CD8-positive, alpha-beta memory T cell (primary cell): ENCODE measurements at places on chromosomes 4 and X. TPM values are rescaled to one million over a fixed set of nuclear protein-coding genes. Genes with fewer than 3 reads are reported as not detected.

Gene MTNR1A
- total RNA-seq: not detected

Gene RHOXF1
- not detected for total RNA-seq

Gene FAT4
- total RNA-seq: 0.02 TPM

Gene SHISA3
- total RNA-seq: not detected

Gene CWH43
- total RNA-seq: not detected

GRCh38 chr4:88041626-88042025 lies 34.2 kb downstream of the PKD2 start:
- no peak for DNase-seq

DNA sequence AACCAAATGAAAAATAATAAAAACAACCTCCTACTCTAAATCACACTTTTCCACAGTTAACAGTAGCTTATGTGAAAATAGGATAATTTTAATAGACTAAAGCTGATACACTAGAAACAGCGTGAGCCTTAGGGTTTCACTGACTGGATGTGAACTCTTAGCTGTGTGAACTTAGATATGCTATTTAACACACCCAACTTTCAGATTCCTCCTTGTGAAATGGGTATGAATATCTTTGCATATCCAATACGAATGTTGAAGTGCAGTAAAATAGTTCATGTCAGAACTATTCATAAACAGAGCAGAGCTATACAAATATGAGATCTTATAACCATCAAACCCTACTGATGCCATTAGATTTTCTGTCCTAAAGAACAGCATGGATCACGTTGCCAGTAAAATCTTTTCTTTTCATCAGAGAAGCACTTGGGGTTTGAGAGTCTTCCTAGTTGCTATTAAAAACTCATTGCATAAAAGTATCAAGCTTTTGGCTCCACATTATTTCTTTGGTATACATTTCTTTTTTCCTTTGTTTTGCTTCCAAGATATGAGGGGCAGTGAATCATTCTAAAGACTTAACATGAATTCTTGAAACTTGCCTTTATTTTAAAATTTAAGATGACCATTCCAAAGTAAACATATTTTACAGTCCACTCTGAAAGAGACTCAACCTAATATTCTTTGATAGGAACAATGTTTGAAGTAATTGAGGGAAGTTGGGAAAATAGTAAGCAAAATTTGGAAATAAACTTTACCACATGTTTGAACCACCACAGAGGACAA lies 102.4 kb downstream of the CPE start:
- DNase-seq: no peak

DNA sequence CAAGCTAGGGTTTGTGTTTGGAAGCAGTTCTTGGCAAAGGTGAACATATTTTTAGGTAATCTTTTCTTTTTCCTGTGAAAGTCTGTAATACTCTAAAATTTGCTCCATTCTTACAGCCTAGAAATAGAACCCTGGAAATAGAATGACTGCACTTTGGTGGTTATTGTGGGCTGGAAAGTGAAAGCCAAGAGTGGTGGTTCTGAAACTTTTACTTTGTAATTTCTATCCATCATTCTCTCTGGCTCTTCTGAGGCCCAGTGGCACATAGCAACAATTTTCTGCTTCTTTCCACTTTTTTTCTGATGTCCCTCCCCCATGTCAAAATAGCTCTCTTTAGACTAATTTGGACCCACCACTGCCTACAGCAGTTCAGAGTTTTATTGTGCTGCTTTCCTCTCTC lies 300.4 kb upstream of the RPS6KA3 start:
- no peak for DNase-seq

- no peak for DNase-seq
These were observed 158.3 kb downstream of the SPCS3 start for GRCh38 chr4:176478076-176478475.

- no peak for DNase-seq
These were observed 55.6 kb downstream of the HAUS3 start for GRCh38 chr4:2186133-2186864.

DNA sequence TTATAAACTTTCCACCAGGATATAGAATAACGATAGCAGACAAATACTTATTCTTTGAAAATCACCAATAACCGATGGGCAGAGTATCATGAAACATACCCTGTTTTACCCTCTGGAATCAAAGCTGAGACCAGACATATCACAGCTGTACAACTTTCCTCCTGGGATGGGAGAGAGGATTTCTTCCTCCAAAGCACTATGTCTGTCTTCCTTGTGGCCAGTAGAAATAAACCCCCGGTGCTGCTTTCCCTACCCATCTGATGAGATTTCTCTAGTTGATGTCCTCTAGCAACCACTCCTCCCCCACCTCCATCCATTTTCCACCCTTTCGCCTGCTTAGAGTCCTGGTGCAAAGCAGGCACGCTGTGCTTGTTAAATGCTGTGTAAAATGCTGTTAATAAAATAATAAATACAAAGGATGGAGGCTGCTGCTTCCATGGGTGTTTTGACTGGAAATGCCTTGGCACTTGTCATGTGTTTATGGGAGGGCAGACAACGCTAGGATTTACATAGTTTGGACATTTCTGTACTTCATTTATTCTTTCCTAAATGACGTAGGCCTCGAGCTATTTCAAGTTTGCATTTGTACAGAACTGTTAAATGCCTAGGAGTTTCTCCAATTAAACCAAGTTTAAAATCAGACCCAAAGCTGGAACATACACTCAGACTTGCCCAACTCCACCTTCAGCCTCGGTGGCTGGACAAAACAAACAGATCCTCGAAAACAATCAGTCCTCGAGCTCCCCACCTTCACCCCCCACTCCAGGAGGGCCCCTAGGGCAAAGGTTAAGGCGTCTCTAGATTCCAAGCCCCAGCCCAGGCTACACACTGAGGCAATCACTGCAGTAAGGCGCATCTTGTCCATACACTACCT lies 10.1 kb downstream of the BCOR start:
- DNase-seq: no peak

- DNase-seq: no peak
These were observed 1295.8 kb upstream of the TENM3 start for GRCh38 chr4:180947425-180947824.

- no peak for DNase-seq
These were observed 331.5 kb downstream of the NKX6-1 start for GRCh38 chr4:84167564-84167963.

DNA sequence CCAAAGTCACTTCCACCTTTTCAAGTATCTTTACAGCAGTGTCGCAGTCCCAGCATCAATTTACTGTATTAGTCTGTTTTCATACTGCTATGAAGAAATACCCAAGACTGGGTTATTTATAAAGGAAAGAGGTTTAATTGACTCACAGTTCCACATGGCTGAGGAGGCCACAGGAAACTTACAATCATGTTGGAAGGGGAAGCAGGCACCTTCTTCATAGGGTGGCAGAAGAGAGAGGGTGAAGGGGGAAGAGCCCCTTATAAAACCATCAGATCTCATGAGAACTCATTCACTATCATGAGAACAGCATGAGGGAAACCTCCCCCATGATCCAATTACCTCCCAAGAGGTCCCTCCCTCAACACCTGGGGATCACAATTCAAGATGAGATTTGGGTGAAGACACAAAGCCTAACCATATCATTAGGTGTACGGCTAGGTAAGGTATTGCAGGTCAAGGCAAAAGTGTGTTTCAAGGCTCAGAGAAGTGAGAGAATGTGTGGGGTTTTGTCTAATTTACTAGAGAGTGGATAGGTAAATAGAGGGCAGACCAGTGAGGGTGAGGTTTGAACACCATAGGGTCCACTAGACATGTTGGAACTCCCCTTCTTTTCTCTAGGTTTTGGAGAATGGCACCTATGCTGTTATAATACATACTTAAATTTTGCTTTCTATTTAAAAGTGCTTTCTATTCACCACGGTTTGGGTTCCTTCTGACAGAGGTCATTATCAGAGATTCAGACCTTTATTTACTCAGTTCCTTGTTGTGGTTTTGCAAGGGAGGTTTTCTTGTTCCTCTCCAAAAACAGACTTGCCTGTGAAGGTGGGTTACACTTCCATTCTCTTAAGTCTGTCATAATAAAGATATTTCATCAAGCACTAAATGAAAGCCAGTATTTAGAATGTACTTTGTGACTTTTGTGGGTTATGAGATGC lies 186.6 kb downstream of the CPEB2 start:
- DNase-seq: no peak

- no peak for DNase-seq
These were observed 35.5 kb downstream of the OFD1 start for GRCh38 chrX:13770013-13770535.

DNA sequence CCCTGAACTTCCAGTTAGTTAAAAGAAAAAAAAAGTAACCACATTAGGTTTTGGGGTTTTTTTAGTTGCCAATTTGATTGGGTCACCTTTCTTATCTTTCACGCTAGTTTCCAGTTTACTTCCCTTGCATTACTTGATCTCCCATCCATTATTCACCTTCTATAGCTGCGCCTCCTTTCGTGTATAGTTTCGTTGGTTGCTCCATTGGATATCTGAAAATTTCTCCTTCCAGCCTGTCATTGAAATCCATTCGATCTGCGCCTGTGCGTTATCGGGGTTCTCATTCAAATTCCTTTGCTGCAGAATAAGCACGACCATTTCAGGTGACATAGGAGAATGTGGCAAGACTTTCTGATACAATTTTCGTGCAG lies 764 bp downstream of the TRAPPC11 start:
- no peak for DNase-seq

DNA sequence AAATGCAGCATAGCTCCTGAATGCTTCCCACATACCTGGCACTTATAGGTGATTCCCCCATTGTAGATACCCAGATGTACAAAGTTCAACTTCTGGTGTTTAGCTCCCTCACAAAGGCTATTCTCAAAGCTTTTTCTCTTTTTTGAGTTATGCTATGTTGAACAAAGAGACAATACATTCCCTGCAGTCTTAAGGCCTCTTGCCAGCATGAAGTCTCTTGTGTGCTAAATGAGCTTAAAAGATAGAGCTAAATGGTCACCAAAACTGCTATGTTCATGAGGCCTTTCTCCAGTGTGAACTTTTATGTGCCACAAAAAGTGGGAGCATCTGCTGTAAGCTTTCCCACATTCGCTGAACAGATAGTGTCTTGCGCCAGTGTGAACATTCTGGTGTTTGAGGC lies 111.2 kb upstream of the TMEM47 start:
- DNase-seq: no peak

DNA sequence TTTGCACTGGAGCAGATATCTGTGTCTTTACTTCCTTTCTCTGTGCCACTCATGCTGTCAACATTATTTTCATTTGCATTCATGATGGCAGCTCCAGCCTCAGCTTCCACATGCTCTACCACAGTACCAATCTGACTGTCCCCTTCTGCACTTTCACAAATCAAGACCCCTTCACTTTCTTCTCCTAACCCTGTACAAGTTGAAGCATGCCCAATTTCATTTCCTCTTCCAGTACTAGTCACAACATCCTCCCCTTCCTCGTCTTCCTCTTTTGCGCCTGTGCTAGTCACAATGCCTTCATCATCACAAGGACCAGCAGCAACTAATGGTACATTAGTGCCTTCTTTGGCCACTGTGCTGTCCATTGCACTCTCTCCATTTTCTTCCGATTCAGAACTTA lies 26.5 kb downstream of the BOD1L1 start:
- no peak for DNase-seq

DNA sequence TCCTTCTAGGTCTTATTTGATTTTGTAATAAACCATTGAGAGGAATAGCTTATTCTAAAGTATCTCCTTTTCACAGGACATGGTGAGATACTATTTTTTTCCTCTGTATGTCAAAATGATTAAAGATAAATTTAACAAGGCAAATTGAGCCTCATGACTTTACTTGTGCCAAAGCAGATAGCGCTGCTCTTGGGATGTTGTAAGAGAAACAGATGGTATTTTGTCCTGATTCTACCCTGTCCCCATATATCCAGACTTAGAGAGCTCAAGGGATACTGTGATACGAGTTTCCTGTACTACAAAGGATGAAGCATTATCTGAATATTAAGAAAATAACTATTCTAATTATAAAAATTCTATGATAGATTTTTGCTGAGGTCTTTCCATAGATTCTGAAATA lies 34.0 kb downstream of the EMCN start:
- DNase-seq: no peak
